ENCODE measurements at places on chromosomes 11 and 22.

GRCh38 chr11:107467696-107468095 is 10.1 kb upstream of the CWF19L2 start:
- no peak for DNase-seq

- DNase-seq = no peak
Observed at GRCh38 chr11:114110952-114111947, 51.7 kb downstream of the ZBTB16 start.

DNA sequence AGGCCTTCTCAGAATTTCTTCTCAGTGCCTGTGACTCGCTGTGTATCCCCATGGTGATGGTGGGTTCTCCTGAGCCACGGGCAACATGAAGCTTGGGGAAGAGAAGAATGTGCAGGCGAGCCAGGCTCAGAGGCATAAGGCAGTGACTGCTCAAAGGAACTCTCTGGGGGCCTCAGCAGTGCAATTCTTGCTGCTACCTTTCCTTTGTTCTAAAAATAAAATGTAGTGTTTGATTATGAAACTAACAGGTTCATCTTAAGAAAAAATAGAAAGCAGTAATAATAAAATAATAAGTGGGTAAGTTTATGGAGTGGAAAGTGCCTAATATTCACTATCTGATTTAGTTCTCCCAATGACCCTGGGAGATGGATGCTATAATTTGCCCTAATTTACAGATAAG is 46.7 kb downstream of the MEI1 start:
- no peak for DNase-seq

DNA sequence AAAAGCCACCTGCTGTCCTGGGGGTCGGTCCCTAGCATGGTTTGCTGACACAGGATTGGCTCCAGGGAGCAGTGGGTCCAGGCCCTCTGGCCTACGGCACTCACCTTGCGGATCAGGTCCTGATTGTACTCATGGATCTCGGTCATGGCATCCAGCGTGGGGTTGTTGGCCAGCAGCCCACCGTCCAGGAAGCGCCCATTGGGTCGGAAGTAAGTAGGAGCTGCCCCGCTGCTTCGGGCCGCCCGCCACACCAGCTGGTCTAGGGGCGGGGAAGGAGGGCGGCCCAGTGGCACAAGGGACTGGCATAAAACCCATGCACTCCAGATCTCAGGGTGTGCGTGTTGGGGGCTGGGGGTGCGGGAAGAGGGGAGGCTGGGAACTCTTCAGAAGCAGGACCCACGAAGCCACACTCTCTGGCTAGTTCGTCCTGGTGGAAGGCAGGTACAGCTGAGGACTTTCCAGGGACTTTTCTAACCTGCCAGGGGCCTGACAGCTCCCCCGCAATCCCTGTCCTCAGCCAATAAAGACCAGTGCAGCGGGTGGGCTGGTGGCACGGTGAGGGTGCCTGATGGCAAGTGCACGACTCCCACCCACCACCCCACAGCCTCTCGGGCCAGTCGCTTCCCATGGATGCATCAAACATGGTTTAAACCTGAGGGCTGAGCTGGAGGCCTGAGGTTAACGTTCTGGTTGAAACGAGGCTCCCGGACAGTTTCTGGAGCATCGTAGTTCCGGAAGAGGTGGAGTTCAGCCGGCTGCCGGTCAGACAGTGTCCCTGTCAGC is 5.1 kb upstream of the BAIAP2L2 start:
- no peak for DNase-seq

DNA sequence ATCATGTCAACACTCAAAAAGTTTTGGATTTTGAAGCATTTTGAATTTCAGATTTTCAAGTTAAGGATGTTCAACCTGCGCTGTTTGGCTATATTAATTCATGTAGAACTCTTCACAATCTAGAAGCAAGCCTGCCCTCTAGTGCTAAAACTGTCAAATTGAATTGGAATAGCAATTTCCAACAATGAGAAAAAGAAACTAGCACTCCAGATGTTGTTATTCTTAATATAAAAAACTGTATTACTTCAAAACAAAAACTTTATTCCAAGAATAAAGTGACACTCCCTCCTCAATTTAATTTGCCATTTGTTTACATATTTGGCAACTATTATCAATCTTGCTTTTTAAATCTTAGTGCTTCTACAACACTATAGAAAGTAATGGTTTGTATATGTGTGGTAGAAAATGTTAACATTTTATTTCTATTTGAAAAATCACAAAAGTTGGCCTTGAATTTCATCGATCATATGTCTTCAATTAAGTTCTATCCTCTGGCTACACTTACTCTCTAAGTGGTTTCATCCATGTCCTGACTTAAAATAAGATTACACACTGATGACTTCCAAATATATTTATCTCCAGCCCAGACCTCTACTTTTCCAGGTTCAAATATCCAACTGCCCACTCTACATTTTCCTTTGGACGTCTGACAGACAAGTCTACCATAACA is 36.6 kb downstream of the DCUN1D5 start:
- no peak for DNase-seq

- DNase-seq = no peak
Observed at GRCh38 chr11:33682446-33682845, 18.2 kb downstream of the C11orf91 start.

- no peak for DNase-seq
Observed at GRCh38 chr11:131829725-131830124, 459.3 kb downstream of the NTM start.

GRCh38 chr11:81359476-81359875 is 1374.2 kb downstream of the FAM181B start:
- no peak for DNase-seq

DNA sequence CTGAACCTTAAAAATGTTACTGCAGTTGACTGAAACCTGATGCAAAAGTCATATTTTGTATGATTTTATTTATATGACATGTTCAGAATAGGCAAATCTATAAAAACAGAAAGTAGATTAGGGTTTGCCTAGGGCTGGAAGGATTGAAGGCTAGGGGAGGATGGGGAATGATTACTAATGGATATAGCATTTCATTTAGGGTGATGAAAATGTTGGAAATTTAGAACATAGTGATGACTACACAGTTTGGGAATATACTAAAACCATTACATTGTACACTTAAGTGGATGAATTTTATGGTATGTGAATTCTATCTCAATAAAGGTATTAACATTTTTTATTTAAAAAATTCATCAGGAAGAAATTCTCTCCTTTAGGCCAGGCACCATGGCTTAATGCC is 22.9 kb upstream of the PAFAH1B2 start:
- no peak for DNase-seq

- DNase-seq = no peak
Observed at GRCh38 chr11:5524756-5525155, 8.3 kb upstream of the UBQLNL start.

DNA sequence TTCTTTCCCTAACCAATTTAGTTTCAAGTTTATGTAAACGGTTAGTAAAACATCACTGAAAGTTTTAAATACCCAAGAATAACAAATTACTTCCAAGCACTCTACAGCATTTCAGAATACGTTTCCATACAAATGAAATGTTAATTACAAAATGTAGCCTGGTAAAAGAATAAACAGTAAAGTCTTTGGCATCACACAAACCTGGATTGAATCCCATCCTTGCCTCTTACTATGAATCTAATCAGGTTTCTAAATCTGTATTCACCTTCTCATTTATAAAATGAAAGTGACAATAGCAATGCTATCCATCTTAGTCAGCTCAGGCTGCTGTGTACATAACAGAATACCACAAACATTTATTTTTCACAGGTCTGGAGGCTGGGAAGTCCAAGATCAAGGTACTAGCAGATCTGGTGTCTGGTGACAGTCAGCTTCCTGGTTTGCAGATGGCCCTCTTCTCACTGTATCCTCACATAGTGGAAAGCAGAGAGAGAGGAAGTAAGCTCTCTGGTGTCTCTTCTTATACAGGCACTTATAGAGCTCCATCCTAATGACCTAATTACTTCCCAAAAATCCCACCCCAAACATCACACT is 19.2 kb downstream of the FAM168A start:
- no peak for DNase-seq

- DNase-seq = no peak
Observed at GRCh38 chr22:38753948-38754750, 1.6 kb downstream of the SUN2 start.

GRCh38 chr11:17498058-17498457 is 21.4 kb upstream of the ABCC8 start:
- DNase-seq = no peak

GRCh38 chr11:68413591-68413999 is 47.0 kb upstream of the PPP6R3 start:
- DNase-seq = no peak

GRCh38 chr11:122729139-122729538 is 73.6 kb downstream of the UBASH3B start:
- no peak for DNase-seq

DNA sequence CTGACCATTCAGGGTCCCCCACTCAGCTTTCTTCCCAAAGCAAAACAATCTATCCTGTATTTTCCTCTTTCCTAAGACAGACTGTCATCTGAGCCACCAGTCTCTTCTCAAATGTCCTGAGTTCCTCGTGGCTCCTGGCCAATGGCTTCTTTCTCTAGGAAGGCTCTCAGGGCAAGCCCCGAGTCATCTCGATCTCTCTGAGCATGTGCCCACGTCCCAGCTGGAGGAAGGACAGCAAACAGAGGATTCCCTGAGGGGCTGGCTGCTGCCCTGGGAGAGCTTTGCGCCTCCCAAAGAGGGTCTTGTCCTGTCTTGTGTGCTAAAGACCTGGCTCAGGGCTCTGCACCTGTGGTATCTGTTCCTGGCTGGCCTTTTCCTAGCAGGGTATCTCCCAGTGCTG is 8.3 kb downstream of the SLC37A2 start:
- DNase-seq = no peak

- no peak for DNase-seq
Observed at GRCh38 chr11:17405232-17406005, 17.0 kb upstream of the KCNJ11 start.
